ENCODE measurements at places on chromosomes 3 and 15.

DNA sequence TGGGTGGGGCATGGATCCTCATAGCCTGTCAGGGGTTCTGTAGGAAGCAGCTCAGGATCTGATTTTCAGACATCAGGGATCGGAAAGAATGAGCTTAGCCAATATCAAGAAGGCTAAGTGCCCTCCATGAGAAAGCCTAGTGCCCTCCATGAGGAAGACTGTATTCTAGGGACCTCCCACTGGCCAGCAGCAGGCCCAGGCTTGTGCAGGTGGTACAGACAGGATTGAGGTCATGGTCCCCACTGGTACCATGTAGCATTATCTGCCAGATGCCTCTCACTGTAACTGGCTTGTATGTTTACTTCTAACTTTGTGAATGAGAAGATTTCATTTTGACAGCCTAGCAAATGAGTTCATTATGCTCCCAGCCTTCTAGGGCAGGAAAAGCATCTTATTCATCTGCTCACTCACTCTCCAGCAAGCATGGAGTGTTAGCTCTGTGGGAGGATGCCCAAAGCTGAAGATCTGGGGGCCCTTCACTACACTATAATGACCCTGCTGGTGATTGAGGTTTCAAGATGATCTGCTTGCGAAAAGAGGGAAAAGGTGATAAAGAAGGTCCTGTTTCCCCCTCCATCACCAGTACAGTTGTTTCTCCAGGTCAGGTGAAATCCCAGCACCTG is 7.5 kb downstream of the EPHB1 start:
- DNase-seq, result no peak

DNA sequence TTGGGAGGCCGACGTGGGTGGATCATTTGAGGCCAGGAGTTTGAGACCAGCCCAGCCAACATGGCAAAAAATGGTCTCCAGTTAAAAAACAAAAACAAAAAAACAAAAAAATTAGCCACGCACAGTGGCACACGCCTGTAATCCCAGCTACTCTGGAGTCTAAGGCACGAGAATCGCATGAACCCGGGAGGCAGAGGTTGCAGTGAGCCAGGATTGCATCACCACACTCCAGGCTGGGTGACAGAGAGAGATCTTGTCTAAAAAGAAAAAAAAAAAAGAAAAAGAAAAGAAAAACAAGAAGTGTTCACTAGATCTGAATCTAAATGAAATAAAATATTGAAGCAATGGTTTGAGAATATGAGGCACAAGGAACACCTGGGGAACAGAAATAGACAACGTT is 36.7 kb downstream of the SLC9A9 start:
- no peak for DNase-seq

DNA sequence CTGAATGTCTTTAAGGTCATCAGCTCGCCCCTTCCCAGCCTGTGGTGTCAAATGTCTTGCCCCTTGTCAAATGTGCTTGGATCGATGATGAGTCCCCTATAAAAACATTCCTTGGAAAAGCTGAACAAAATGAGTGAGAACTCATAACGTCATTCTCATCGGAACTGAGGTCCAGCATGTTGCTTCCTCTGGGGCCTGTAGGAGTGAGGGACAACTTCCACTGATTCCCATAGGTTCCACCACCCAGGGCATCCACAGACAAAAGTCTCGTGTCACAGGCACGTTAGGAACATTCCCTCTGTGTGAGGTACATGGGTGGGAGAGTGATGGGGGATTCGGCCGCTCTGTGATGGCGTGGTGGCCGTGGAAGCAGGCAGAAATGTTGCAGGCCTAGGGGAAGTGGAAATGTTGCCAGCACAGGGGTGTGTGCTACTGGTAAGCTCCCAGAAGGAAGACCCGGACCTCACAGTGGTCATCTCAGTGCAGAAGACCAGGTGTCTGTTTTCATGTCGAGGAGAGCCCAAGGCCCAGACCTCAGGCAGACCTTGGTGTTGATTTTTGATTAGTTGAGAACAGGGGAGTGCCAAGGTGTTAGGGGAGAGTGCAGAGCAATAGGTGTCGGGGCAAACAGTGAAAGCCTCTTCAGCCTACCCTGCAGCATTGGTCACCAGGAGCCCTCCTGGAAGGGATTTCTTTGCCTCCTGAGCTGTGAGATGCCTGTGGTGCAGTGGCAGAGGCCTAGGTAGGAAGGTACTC is 96.8 kb downstream of the SNRPN start:
- no peak for DNase-seq

DNA sequence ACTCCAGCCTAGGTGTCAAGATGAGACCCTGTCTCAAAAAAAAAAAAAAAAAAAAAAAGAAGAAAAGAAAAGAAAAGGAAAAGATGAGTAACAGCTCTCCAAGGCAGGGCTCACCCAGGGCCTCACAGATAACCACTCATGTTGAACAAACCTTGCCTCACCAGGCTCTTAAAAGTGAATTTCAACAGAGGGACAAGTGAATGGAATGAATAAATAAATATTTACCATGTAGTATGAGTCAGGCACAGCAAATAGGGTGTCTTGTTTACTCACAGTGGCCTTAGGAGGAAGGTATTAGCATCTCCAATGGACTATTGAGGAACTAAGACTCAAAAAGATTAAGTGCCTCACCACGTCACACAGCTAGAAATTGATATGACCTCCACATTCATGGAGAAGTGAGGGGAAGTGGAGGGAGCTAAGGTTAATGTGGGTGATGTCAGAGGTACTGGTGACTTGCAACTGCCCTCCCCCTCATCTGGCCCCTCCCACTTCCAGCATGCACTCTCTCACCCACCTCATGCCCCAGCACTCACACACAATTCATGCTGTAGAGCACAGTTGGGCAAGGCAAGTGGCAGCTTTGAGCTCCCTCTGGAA is 255.5 kb downstream of the UACA start:
- peak; percentile 100 for DNase-seq

DNA sequence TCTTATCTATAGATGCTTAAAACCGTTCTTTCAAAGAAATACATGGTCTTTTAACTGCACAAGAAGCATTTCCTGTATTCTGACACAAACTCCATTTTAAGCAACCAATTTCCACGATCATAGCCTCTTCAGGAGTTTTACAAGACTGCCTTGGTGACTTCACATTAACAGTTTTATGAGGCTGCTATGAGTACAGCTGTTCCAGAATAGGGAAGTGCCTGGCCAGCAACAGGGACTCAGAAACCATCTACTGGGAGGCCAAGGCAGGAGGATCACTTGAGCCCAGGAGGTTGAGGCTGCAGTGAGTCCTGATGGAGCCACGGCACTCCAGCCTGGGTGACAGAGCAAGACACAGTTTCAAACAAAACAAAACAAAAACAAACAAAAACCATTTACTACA is 78.4 kb downstream of the B3GNT5 start:
- DNase-seq, result no peak

DNA sequence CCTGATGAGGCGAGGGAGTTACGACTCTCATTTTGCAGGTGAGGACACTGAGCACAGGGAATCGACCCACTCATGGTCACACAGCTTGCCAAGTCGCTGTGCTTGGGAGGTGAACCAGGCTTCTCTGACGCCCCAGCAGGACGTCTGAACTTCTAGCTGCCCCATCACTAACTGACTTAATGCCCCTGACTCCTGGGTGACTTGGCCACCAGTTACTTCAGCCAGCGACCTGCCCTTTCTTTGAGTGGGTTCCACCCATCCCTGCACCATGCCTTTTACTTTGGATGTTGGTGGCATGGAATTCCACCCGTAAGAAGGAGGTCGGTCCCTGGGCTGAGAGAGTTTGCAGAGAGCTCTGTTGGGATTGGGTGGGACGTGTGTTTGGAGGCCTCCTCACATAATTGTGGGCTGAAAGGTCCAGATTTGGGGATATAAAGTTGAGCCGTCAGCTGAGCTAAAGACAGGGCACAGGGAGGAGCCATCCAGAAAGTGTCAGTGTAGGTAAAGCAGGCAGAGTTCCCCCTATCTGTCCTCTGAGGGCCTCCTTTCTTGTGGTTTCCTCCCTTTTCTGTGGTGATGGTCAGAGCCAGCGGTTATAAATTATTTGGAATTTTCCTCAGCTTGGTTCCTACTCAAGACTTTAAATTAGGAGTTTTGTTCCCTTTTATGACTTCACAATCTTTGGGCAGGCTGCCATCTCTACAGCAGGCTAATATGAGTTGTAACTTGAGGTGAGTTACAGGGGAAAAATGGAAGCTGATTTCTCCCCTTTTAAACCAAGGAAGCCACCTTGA is 55.0 kb downstream of the FLNB start:
- DNase-seq, result no peak

GRCh38 chr15:70635895-70636294 is 127.5 kb downstream of the UACA start:
- no peak for DNase-seq

- DNase-seq, result no peak
Observed at GRCh38 chr3:147392625-147392946, 13.8 kb downstream of the ZIC4 start.

GRCh38 chr3:190621927-190622326 is 108.0 kb downstream of the IL1RAP start:
- no peak for DNase-seq
